Common myeloid progenitor, CD34-positive (primary cell): ENCODE measurements at places on chromosomes 4 and X.

GRCh38 chrX:108740299-108740774 lies 4.0 kb upstream of the IRS4 start:
- DNase-seq: no peak

GRCh38 chr4:15161439-15161838 lies 159.2 kb downstream of the CPEB2 start:
- DNase-seq: no peak

GRCh38 chr4:36024901-36025660 lies 219.2 kb downstream of the ARAP2 start:
- no peak for DNase-seq

DNA sequence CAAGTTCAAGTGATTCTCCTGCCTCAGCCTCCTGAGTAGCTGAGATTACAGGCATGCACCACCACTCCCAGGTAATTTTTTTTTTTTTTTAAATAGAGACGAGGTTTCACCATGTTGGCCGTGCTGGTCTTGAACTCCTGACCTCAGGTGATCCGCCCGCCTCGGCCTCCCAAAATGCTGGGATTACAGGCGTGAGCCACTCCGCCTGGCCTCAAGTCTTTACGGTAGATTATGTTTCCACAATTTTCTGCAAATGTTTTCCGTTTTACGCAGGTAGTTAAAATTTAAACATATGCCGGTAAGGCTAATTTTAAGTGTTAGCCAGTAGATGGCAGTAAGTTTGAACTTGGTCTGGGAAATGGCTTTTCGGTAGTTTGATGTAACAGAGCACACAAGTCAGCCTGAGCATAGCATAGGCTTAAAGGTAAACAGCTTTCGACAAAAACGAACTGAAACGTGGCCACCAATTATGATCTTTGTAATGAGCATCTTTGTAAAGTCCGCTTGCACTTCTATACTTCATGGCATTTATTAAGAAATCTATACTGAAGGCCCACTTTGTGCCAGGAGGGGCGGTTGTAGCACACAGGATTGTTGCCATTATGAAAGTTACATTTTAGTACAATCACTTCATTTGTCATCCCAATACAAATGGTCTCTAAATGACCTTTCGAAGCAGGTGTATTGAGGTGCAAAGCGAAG lies 31.1 kb downstream of the CCKAR start:
- DNase-seq: peak; percentile 79

DNA sequence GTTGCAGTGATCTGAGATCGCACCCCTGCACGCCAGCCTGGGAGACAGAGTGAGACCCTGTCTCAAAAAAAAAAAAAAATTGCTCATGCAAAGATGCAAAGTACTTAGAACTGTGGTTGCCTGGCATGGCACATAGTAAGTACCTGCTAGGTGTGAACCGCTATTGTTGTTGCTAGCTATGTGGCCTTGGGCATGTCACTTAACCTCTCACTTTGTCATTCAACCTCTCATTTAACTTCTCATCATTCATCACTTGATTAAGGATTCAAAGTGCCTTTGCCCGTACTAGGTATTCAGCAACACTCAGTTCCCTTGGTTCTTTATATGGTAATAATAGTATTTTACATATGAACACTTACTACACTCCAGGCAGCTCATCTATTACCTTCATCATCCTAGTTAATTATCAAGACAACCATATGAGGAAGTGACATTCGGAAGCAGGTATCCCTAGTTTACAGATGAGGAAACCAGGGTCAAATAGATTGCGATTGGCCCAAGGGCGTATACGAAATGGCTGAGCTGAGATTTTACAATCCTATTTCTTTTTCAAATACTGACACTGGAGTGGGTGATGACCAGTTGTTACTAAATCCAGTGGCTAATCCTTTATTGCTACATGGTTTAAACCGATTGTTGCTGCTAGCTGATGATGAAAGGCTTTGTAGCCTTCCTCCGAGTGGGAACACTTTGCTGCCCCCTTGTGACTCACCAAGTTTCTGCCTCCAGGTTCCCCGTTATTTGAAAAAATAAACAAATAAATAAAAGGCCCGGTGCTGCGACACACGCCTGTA lies 28.8 kb upstream of the SOWAHD start:
- DNase-seq: peak; percentile 76

- no peak for DNase-seq
Observed at GRCh38 chr4:88793475-88793874, 95.8 kb upstream of the NAP1L5 start.

- no peak for DNase-seq
Observed at GRCh38 chr4:24858550-24858949, 54.3 kb downstream of the CCDC149 start.

DNA sequence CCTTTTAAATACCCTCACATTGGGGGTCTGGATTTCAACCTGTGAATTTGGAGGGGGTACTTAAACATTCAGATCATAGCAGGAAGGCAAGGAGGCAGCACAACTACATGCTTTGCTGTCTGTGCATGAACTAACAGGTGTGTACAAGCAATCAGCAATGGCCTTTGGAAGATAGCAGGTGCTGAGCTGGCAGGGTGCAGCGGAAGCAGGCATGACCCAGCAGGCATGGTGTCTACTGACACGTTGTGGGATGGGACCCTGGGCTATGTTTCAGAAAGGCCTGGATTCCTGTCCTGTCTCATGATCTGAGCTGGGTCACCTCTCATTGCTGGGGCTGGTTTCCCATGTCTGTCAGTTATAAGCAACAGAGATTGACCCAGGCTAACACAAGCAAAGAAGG lies 13.9 kb downstream of the PPP2R2C start:
- DNase-seq: no peak

GRCh38 chr4:16807355-16807754 lies 91.1 kb downstream of the LDB2 start:
- DNase-seq: no peak

DNA sequence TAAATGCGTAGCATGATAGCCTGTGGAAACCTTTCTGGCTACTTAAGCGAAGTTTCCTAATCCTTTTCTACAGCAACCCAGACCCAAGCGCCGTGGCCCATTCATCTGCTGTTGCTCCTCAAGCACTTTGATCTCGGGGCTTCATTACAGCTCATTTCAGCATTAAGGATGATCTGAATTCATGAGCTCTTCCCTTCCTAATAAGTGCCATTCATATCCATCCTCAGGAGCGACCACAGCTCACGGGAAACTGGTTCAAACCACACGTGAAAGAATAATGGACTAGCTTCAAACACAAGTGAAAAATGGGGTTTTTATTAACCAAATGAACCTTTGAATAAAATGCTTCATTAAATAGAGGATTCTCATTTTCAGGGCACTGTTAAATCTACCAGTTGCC lies 202.6 kb upstream of the LEF1 start:
- no peak for DNase-seq
